Vagina (tissue), 2 donors: ENCODE measurements at places on chromosomes 1 and 21. TPM values are rescaled to one million over a fixed set of nuclear protein-coding genes. Genes with fewer than 3 reads are reported as not detected.

The LYPLAL1 gene
- total RNA-seq: 14.0 TPM

The IVL gene
- 169 TPM for total RNA-seq

The WDR64 gene
- total RNA-seq: not detected

The CDA gene
- total RNA-seq: 16.0 TPM

The LEPR gene
- 16.2 TPM for total RNA-seq

The RNU1-4 gene
- total RNA-seq: 19,908 TPM

The CBR1 gene
- total RNA-seq: 369 TPM

The OR2L13 gene
- not detected for total RNA-seq

The CRYAA gene
- total RNA-seq: not detected

The BCAN gene
- 2.0 TPM for total RNA-seq

DNA sequence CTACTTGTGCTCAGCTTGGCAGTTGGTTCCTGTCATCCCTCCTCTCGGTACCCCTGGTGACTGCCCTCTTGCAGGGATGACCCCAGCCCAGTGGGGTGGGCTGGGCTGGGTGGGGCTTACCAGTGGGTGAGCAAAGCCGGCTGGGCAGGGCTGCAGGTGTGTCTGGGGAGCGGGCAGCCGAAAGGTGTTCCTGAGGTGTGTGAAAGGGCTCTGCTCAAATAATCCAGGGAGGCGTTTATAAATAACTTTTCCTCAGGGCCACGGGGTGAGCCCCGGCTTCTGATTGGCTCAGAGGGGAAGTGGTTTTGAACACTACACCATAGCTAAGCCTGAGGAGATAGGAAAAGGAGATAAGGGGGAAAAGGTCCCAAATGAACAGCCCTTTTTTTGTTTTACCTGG is at the start of gene SLC26A9:
Gene SLC26A9, minus strand, starts transcription at position 212 of the 400 bp plus-strand sequence. CDS start 7,636 bp downstream, outside the sequence.
- DNase-seq: no peak

- no peak for DNase-seq
Observed at GRCh38 chr1:44792736-44793502, 4.9 kb upstream of the BEST4 start.

DNA sequence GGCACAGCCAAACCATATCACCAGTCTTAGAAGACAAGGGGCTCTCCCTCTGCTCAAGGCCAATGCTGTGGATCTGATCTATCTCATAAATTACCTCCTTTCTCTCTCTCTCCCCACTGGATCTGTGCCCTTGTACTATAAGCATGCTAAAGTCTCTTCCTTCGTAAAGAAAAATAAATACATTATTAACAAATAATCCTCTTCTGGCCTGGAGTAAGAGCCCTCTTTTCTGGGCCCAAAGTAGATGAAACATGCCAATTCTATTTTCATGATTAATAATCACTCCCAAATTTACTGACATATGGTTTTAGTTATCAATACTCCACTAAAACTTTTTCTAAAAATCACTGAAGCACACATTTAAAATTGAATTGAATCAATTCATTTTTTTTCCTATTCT is 889.7 kb downstream of the ADGRL2 start:
- DNase-seq: no peak

- DNase-seq: no peak
Observed at GRCh38 chr1:54016343-54017282, 1.4 kb downstream of the LDLRAD1 start.
